Stimulated activated CD4-positive, alpha-beta T cell treated with anti-CD3 and anti-CD28 coated beads, Interleukin-12 subunit alpha, Interleukin-12 subunit beta, amount 100 ng/mL, for 4 hours (primary cell): ENCODE measurements at places on chromosomes 11 and 22.

GRCh38 chr22:49340406-49340805 lies 487.3 kb downstream of the BRD1 start:
- no peak for DNase-seq

GRCh38 chr11:128208329-128209137 lies 378.8 kb downstream of the ETS1 start:
- no peak for DNase-seq

- no peak for DNase-seq
Measured at GRCh38 chr11:75626889-75627529, 41.8 kb downstream of the MAP6 start.

GRCh38 chr11:64206457-64207255 lies at the start of gene FERMT3:
FERMT3 (plus strand) TSS chr11:64206721; CDS start chr11:64207365, 644 bp downstream.
- DNase-seq, result peak; percentile 77

- DNase-seq, result no peak
Measured at GRCh38 chr22:17875631-17876030, 101.4 kb upstream of the BID start.

DNA sequence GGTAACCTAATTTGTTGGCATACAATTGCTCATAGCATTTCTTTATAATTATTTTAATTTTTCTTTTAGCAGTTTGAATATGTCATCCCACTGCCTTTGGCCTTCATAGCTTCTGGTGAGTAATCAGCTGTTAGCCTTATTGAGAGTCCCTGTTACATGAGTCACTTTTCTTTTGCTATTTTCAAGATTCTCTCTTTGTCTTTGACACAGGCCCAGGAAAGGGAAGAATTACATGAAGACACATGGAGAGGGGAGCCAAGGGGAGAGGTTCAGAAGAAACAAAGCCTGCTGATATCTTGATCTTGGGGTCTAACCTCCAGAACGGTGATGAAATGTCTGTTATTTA lies 418.2 kb downstream of the METTL15 start:
- no peak for DNase-seq

DNA sequence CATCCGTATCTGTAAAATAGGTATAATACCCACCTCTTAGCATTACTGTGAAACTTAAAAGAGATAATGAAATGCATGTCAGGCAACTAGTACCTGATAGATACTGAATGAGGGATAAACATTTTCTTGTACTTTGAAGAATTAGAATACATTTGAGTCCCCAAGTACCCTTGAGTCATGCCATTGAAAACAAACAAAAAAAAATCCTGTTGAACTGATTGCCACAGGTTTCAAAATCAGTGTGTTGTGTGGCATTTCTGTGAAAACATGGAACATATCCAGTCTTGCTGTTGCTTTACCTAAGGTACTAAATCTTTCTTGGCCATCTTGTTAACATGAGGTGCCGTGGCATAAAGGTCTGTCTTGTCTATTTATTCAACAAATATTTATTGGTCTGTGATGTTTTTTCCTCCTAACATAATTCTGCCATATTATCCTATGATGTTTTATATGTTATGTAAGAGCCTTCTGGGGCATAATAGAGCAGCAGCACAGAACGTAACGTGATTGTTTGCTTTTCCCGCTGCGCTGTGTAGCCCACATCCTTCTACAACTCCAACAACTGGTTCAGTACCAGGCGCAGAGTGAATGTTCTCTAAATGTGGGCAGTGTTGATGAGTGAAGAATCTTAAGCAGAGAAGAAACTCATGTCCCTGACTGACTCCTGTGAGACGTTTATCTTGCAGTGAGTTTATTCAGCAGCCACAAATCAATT lies 79.3 kb upstream of the RAB1B start:
- DNase-seq, result no peak

DNA sequence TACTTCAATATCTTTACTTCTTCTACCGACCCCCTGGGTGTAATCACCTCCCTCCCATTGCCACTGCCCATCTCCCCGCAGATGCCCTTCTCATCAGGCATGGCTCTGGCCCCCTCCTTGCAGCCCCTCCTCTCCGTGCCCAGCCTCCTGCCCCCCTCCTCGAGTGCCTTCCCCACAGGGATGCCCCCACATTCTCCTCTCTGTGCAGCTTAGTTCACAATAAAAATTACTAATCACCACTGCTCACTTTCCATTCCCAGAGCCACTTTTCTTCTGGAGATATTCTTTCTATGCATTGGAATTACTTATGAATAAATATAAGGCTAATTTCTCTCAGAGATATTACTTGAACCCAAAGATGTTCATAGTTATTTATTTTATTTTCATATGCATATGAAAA lies 22.1 kb downstream of the IFITM10 start:
- no peak for DNase-seq

DNA sequence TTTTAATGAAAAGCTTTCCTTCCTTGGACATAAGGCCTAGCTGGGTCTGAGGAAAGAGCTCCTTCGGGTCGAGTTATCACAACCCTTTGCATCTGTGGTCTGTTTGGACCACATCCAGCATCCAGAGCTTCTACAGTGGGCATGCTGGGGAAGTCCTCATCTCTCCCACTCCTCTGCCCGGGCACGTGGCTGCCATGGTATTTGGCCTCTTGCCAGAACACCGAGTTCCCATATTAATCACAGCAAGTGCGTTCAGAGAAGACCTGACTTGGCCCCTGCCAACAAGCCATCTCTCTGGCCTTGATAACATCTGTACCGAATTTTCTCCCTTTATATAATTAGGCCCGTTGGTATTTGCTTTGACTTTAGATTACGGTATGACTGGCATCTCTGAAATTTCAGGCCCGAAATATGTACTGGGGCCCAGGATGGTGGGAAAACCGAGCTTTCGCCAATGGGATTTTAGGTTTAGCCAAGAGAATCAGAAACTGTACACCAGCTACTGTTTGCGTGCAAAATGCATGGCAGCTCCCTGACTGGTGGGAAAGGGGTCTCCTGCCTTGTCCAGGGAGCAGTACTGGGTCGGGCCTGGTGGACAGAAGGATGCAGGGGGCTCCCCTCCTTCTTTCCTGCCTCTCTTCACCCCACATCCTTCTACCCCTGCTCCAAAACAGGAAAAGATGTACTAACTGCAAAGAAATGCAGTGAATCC lies 90.0 kb downstream of the MICAL2 start:
- DNase-seq, result no peak

- peak; percentile 43 for DNase-seq
Measured at GRCh38 chr22:20128902-20129746, 2.5 kb upstream of the ZDHHC8 start.

GRCh38 chr22:38947321-38948140 lies 9.9 kb upstream of the APOBEC3A start:
- no peak for DNase-seq

- DNase-seq, result no peak
Measured at GRCh38 chr22:25930083-25930482, 188.1 kb downstream of the MYO18B start.

- no peak for DNase-seq
Measured at GRCh38 chr22:47345025-47345424, 582.6 kb downstream of the TBC1D22A start.

DNA sequence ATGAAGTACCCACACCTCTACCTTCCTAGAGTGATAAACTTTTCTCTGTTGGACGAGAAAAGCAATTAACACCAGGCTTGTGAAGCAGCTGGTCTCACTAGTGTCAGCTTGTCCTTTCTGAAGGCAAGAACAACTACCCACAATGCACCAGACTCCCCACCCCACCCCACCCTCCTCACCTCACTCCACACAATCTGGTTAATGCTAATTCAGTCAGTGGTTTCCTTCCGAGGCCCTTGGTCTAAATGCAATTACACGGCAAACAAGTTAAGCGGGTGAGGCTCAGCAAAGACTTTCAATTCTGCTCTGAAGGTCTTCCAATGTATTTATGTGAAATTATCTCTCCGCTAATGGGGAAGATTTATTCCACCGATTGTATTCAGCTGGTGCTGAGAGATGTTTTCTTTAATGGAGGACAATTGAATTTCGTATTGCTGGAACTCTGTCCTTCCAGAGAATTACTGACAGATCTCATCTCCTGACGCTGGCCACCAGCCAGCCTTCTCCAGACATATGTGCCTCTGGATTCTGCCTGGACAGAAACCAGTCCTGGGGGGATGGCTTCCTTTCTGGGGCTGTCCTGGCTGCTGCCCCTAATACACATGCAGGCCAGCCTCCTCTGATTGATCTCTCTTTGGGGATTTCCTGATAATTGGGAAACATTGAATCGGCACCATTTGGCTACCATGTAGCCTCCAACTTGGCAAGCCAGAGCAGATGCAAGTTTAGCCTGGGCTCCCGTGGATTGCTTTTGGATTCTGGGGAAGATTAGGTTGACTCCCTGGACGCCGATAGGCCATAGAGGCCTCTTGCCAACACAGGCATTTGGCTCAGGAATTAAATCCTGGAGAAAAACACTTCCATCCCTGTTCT lies 165.8 kb upstream of the NARS2 start:
- DNase-seq, result no peak

GRCh38 chr11:111586388-111586831 lies 15.8 kb upstream of the SIK2 start:
- DNase-seq, result no peak
